MCF 10A (cell line): ENCODE measurements at places on chromosomes 7 and 10. TPM values are rescaled to one million over a fixed set of nuclear protein-coding genes. Genes with fewer than 3 reads are reported as not detected.

The MARCHF5 gene
- total RNA-seq: 52.1 and 53.1 TPM in 2 replicates

DNA sequence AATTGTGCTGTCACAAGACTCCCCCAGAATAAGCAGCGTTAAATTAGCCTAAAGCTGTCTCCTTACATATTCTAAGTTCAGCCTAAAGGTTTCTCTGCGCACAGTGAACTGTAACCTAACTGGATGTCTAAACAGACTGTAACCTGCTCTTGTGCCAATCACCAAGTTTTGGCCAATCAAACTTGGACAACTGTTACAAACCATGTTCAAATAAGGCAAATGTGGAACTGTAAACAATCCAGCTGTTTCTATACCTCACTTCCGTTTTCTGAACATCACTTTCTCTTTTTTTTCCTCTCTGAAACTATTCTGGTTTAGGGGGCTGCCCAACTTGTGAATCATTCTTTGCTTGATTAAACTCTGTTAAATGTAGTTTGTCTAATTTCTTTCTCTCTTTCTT is 252.2 kb upstream of the HABP2 start:
- peaks cover 1% of the 10 kb centered on the region for H3K4me1 ChIP-seq
- H3K27me3 ChIP-seq: no peaks in the 10 kb centered on the region
- H3K27ac ChIP-seq: no peak overlapping the region
- no peak overlapping the region for H3K4me3 ChIP-seq

- no peak overlapping the region for H3K27ac ChIP-seq
- H3K4me1 ChIP-seq: no peaks in the 10 kb centered on the region
- H3K36me3 ChIP-seq: no peaks in the 10 kb centered on the region
- no peak overlapping the region for H3K4me3 ChIP-seq
Measured at GRCh38 chr7:125074141-125074540, 144.5 kb upstream of the POT1 start.

DNA sequence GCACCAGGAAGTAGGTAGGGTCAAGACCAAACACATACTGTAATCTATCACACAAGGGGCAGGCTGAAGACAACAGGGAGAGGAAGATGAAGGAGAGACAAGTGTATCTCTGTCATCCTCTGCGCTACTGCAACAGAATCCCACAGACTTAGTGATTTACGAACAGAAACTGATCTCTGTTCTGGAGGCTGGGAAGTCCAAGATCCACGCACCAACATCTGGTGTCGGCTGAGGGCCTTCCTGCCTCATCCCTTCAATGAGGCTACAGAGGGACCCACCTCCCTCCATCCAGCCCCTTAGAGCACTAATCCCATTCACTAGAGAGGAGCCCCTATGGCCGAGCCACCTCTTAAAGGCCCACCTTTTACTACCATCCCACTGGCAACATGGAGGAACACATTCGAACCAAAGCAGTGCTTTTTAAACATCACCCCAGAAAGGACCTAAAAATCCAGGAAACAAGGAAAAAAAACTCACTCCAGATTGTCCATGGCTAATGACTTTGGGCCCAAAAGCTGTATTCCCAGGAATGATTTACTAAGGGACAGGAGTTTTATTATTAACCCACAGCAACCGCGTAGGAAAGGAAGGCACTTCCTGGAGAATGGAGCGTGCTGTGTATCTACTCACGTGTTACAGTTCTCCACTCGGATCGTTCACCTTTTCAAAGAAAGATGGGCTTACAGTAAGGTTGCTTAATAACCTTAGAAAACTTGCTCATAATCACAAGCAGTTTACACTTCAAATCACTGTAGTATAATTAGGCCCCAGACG is 4.2 kb downstream of the BNIP3 start:
- H3K27me3 ChIP-seq: no peaks in the 10 kb centered on the region
- peaks cover 18% of the 10 kb centered on the region for H3K4me1 ChIP-seq
- H3K27ac ChIP-seq: no peak overlapping the region
- peaks cover 33% of the 10 kb centered on the region for H3K36me3 ChIP-seq
